ENCODE measurements at places on chromosomes 5 and 9.

DNA sequence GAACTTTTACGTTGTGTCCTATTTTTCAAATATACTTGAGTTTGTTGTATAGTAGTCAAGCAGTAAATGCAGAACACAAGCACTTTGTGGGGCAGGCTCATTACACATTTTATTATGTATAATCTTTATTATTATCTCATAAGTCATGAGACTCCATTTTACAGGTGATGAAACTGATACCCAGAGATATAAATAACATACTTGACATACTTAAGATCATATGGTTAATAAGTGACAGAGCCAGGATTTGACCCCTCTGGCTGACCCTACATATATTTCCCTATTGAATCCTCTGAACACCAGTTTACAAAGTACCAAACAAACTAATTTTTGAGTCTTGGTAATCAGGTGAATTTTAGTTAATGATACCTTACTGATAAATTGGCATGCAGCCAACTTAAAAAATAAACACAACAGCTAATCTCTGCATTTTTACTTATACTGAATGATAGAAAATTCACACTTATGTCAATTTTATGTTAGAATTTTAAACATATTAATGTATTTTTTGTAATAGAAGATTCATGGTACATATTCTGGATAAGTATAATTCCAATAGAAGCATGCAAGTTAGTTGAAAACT lies 305.0 kb upstream of the MEF2C start:
- H3K36me3 ChIP-seq: no peaks in the 10 kb centered on the region
- H3K4me3 ChIP-seq: no peak overlapping the region
- H3K27ac ChIP-seq: no peak overlapping the region
- no peaks in the 10 kb centered on the region for H3K4me1 ChIP-seq
- no peaks in the 10 kb centered on the region for H3K27me3 ChIP-seq

DNA sequence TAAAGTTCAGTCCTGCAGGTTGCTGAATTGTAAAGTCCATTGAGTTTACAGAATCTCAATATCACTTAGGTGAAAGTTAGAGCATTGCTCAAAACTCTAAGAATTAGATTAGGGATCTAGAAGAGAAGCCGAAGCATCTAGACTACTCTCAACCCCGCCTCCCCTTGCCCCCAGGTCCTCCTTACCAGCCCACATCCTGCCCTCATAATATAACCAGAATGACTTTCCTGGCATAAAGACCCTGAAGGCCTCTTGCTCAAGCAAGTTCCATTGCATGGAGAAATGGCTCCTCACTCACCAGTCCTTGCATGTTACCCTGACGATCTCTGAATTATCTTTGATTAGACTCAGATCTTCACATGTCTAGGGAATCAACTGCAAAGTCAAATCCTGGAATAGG lies 78.8 kb downstream of the SPATA31C2 start:
- no peak overlapping the region for H3K27ac ChIP-seq
- DNase-seq: no peak
- H3K36me3 ChIP-seq: no peaks in the 10 kb centered on the region
- H3K27me3 ChIP-seq: no peaks in the 10 kb centered on the region
- H3K4me1 ChIP-seq: no peaks in the 10 kb centered on the region

- H3K36me3 ChIP-seq: no peaks in the 10 kb centered on the region
- no peak overlapping the region for H3K27ac ChIP-seq
- no peaks in the 10 kb centered on the region for H3K4me1 ChIP-seq
- peaks cover 23% of the 10 kb centered on the region for H3K27me3 ChIP-seq
- no peak overlapping the region for H3K4me3 ChIP-seq
These were observed 221.5 kb downstream of the PAX5 start for GRCh38 chr9:36812556-36812955.

- H3K36me3 ChIP-seq: no peaks in the 10 kb centered on the region
- no peak for DNase-seq
- no peak overlapping the region for H3K4me3 ChIP-seq
- H3K27ac ChIP-seq: no peak overlapping the region
These were observed 262.7 kb upstream of the CLINT1 start for GRCh38 chr5:158121678-158122077.

GRCh38 chr5:94196953-94197352 lies 421.5 kb downstream of the KIAA0825 start:
- H3K4me3 ChIP-seq: no peak overlapping the region
- H3K27ac ChIP-seq: no peak overlapping the region
- DNase-seq: no peak
- no peaks in the 10 kb centered on the region for H3K36me3 ChIP-seq

DNA sequence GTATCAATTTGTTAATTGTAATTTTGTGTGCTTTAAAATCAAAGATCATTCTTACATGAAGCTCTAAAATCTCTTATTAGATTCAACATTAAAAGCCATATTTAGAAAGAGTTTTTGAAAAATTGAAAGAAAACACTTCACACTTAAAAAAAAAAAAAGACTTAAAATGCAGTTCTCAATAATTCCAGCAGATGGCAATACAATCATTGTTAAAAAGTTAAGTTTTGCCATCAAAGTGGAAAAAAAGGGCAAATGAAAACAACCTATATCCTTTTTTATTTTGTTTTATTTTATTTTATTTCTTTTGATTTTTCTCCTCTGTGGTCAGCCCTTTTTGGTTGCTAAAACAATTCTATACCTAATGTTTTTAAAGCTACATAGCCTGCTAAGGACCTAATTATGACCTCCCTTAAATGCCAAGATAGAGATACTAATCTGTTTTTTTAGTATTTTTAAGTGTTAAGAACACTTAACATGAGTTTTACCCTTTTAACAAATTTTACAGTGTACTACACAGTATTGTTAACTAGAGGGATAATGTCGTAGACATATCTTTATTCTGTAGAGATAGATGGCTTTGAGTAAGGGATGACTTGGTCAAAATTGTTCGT lies 154.2 kb upstream of the DAB2 start:
- no peaks in the 10 kb centered on the region for H3K27me3 ChIP-seq
- no peak for DNase-seq
- H3K4me1 ChIP-seq: no peaks in the 10 kb centered on the region
- no peaks in the 10 kb centered on the region for H3K36me3 ChIP-seq

GRCh38 chr5:53963958-53964357 lies 346.4 kb downstream of the ARL15 start:
- no peak overlapping the region for H3K27ac ChIP-seq
- H3K27me3 ChIP-seq: no peaks in the 10 kb centered on the region
- H3K4me1 ChIP-seq: no peaks in the 10 kb centered on the region
- no peaks in the 10 kb centered on the region for H3K36me3 ChIP-seq
- no peak overlapping the region for H3K4me3 ChIP-seq

GRCh38 chr5:42590566-42590965 lies 166.1 kb upstream of the CCDC152 start:
- no peaks in the 10 kb centered on the region for H3K4me1 ChIP-seq
- H3K36me3 ChIP-seq: no peaks in the 10 kb centered on the region
- DNase-seq: no peak
- no peak overlapping the region for H3K4me3 ChIP-seq
- H3K27me3 ChIP-seq: no peaks in the 10 kb centered on the region

Measured in breast epithelium (tissue), 4 donors.